ENCODE measurements at places on chromosomes 2 and 18. TPM values are rescaled to one million over a fixed set of nuclear protein-coding genes. Genes with fewer than 3 reads are reported as not detected.

DNA sequence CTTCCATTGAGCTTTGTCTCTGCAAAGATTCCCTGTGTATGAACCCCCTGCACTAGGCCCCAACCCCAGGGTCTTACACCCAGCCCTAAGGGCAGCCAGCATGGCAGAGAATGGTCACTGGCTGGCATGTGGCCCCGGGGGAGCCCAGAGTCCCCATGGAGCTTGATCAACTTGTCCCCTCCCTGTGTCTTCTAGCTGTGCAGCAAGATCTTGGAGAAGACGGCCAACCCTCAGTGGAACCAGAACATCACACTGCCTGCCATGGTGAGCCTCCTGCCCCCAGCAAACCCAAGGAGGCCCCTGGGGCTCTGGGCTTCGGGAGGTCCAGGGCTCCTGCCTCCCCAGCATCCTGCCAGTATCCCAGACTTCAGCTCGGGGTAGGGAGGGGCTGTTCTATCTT lies 81.5 kb downstream of the DYSF start:
- DNase-seq = no peak

DNA sequence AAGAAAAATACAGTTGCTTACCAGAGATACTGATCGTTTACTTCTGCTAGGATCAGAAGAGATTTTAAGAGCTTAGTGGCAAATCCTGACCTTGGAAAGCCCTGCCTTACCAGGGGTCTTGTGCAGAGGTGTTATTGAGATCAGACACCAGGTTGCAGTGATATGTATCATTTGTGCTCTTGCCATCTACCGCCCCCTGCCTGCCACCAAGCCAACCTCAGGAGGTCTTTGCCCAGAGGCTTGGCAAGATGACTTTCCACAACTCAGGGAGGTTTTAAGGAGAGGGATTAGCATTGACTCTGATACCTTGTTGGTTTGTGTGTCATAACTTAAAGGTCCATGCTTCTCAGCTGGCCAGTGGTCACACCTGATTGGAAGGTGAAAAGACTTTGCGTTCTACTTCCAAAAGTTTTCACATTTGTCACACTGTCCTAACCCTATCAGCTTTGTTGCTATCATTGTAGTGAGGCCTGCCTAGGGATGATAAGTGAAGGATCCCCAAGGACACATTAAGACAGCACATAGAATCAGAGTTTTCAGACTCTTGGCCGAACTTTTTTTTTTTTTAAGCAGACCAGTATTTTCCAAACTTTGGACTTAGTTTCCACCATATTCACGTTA lies 46.2 kb upstream of the MGAT5 start:
- DNase-seq = peak; percentile 61

DNA sequence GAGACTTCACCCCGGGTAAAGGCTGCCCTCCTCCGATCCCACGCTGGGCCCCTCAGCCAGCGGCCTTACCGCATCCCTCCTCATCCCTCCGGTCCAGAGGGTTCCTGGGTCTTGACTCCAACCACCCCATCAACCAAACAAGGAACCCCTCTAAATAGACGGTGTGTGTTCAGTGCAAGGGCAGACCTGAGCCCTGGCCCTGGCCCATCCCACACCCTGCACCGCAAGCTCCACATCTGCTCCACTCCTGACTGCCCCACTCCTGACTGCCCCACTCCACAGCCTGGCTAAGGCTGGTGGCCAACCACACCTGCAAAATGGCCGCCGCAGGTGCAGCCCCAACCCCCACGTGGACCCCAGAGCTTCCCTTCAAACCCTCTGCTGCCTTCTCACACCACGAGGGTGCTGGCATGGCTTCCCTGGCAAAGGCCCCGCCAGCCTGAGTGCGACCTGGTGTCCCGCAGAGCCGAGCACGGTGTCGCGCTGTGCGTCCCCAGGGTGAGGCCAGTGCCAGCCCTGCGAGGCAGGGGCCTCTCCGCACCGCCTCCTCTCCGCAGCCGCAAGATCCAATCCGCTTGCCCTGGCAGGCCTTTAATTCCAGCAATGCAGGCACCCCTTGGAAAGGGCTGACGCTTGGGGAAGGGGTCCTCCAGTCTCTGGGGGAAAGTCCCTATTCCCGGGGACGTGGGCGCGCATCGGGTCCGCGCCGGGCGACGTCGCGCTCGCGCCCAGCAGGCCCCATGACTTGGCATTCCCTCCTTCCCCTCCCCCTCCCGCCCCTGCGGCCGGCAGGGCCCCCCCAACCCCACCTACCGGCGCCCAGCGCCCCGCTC lies 1.5 kb downstream of the KIF1A start:
- no peak for DNase-seq

- no peak for DNase-seq
These were observed 138.4 kb downstream of the FAM210A start for GRCh38 chr18:13587937-13588336.

DNA sequence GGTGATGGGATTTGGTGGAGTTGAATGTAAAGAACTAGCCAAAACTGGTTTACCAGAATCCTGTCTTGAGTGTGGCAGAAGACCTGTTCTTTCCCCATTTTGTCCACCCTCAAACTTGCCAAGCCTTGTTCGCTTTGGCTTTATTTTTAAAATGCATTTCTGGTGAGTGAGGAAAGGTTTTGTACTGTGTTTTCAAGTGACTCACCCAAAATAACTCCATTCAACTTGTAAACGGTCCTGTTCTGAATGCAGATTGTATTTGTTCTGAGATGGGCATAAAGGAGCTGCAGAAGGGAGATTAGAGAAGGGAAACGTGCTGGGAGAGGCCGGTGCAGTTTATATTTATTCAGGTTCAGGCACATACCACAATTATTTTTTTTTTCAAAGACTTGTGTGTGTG lies 5.3 kb upstream of the ITPRID2 start:
- no peak for DNase-seq

TACR1 gene
- not detected for total RNA-seq

Data from activated naive CD8-positive, alpha-beta T cell treated with anti-CD3 and anti-CD28 coated beads, Interleukin-2, amount 10 ng/mL, durations not matched to agents 7 days and 5 days (primary cell).